ENCODE measurements at places on chromosomes 2 and 18.

- no peak for DNase-seq
Observed at GRCh38 chr2:3617198-3617890, 22.4 kb downstream of the COLEC11 start.

DNA sequence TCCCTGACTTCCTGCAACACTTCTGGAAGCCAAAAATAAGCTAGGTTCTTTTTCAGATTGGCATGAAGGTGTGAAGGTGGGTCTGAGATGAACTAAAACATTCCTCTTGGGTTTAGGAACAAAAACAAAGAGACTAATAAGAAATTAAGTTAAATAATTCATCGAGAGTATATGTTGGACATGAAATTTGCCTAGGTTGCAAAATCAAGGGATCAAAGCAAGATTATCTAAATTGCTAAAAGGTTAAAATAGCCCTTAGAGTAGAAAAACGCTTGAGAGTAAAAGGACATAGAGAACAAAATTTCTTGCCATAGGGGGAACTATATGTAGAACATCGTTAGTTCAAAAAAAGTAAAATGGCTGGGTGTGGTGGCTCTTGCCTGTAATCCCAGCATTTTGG lies 845.9 kb upstream of the NXPH2 start:
- no peak for DNase-seq

DNA sequence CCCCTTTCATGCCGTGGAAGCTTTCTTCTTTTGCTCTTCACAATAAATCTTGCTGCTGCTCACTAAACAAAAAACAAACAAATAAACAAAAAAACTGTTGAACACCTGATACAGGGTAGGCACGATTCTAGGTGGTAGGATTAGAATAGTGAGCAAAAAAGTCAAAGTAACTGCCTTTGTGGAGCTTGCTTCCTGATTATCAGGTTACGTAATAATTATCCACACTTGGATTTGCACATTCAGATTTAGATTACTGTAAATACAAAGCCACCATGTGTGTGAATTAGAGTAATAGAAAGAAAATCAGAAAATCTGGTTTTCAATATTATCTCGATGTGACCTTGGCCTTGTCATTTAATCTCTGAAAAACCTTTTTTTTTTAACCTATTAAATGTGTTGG lies 307.1 kb downstream of the NRXN1 start:
- no peak for DNase-seq

- DNase-seq = no peak
Observed at GRCh38 chr2:31150120-31150670, 12.0 kb upstream of the GALNT14 start.

DNA sequence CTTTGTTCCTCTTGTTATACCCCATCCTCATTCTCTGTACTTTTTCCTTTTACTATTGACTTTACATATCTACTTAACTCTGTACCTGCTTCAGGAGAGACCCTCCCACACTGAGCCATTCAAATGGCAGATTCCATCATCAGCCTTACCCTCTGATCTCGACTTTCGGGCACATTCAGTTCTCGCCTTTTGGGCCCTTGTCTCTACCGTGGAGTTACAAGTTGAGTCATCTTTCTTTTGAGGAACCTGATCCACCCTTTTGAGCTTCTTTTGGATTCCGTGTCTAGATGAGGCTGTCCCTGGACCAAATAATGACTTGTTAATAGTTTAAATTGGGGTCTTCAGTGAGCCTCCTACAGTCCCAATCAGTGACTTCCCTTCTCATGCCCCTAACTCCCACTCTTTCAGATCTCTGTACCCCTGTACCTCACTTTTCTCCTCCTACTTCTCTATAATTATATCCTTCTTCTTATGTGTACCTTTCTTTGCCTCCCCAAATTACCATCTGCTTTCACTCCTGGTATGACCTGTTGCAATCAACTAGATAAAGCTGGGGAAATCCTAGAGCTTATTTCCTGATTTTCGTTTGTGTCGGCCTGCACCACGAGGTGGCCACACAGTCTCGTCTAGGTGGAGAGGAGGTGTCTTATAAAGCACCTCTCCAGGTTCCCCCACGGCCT lies 17.2 kb downstream of the SP110 start:
- no peak for DNase-seq

GRCh38 chr2:76270096-76270710 lies 559.5 kb upstream of the GCFC2 start:
- no peak for DNase-seq
